CD4-positive, alpha-beta T cell treated with Interleukin-12 subunit alpha and Interleukin-12 subunit beta, for 1 hour (primary cell): ENCODE measurements at places on chromosomes 2 and 18.

- DNase-seq = no peak
Measured at GRCh38 chr2:18319987-18320386, 240.5 kb downstream of the RDH14 start.

GRCh38 chr2:222404151-222404905 lies 20.0 kb upstream of the SGPP2 start:
- no peak for DNase-seq

DNA sequence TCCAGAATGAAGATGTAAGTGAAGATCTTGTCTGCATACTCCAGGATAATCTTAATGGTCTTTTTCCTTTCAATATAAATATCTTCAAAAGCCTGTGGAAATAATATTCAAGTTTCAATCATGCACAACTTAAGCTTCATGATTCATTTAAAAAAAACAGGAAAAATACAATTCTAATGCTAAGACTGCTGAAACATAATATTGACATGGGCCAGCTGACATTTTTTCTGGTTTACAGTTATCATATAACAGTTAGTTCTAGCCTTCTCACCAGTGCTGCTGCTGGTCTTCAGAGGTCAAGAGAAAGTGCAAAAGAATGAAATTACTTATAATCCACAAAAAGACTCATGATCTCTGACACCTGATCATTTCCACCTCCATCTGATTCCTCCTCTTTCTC lies 110.4 kb upstream of the SCN1A start:
- no peak for DNase-seq

DNA sequence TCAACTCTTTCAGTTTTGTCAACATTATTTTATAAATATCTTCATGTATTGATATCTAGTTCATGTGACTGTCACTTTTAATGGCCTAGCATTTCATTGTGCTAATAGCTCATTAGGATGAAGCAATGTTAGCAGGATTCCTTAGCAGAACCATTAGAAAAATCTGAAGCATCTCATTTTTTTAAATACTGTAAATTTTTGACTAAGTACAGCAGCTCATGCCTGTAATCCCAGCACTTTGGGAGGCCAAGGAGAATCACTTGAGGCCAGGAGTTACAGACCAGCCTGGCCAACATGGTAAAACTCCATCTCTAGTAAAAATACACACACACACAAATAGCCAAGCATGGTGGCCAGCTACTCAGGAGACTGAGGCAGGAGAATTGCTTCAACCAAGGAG lies 15.6 kb upstream of the ANTXR1 start:
- DNase-seq = no peak

DNA sequence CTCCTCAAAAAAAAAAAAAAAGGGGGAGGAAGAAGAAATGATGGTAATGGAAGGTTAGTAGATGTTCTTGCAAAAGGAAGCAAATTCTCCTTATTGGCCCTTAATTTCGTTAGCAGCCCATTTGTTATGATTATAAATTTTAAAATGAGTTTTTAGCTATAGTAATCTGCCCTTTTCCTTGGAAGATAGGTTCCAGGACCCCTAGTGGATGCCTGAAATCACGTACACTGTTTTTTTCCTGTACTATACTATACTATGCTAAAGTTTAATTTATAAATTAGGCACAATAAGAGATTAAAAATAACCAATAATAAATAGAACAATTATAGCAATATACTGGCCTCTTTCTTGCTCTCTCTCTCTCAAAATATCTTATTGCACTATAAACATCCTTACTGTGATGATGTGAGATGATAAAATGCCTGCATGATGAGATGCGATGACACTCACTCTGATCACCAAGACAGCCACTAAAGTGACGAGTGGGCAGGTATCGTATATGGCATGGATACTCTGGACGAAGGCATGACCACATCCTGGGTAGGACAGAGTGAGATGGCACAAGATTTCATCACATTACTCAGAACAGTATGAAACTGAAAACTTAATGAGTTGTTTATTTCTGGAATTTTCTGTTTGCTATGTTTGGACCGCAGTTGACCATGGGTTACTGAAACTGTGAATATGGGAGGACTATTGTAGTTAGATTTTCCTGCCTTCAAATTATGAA lies 87.2 kb downstream of the KCTD18 start:
- DNase-seq = no peak

DNA sequence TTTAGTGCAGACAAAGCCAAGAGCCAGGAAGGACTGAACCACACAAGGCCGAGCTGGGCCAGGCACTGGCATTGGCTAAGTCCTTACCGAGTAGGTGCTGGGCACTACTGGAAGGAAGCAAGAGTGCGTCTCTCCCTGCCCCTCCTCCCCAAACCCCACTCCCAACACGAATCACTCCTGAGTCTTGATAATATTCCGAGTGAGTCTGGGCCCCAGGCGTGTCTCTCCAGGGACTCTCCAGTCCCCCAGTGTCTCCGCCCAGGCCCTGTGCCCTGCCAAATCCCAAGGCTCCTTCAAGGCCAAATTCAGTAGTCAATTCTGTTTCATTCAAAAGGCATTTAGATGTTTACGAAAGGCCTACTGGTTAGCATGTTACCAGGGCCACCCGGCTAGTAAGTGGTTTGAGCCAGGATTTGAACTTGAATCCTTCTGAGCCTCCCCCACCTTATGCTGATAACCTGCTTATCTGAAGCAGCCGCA lies 82.8 kb downstream of the GLI2 start:
- DNase-seq = no peak

GRCh38 chr2:20611077-20611843 lies 39.6 kb downstream of the HS1BP3 start:
- no peak for DNase-seq

- DNase-seq = no peak
Measured at GRCh38 chr18:35743916-35744315, 162.4 kb downstream of the GALNT1 start.

GRCh38 chr2:175743011-175743410 lies 259.1 kb downstream of the LNPK start:
- no peak for DNase-seq

DNA sequence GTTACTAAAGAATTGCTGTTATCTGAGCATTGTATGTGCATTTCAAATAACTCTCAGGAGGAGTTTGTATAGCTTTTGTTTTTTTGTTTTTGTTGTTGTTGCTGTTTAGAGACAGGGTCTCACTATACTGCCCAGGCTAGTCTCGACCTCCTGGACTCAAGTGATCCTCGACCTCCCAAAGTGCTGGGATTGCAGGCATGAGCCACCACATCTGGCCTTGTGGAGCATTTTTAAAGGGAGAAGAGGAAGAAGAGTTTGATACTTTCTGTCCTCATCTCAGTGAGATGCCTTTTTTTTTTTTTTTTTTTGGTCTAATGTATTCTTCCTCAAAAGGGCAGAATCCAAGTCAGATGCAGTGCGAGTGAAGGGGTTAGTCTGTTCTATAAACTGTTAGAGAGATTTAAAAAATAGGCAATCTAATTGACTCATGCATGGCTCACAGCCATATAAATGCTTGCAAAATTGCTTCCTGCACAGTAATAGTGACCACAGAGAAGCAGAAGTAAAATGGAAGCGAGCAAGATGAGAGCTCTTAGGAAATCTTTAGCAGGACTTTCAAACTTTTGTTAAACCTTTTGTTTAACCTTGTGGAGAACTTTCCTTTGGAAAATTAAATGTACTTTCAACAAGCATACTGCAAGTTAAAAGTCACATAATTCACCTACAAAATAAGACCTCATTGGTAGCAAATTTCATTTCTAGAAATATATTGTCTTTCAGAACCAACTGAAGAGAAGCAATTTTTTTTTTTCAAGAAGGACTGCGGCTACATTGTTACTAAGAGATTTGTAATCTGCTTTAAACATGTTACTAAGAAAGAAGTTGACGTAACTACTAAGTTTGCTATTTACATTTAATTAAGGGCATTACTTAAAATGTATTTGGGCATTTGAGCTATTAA lies 52.3 kb upstream of the ROCK1 start:
- peak; percentile 6 for DNase-seq

DNA sequence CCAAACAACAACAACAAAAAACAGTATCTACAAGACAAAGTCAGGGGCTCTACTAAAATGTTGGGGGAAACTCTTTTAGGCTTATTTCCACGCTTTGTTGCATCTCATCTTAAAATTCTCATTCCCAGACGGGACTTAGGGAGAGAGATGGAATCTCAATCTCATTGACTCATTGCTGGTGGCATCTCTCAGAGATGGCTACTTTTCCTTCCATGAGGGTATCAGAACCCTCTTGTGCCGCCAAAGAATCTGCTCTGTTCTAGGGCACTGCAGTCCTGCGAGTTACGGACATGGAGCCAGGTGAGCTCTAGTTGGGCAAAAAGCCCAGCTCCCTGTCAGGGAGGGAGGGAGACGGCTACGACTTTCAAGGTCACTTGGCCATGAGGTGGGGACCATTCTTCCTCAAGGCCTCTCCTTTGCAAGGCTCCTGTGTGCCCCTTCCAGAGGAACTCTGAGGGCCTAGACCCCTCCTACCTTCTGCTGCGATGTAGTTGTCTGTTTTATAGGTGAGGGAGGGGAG lies 68.0 kb downstream of the MYCN start:
- DNase-seq = no peak

DNA sequence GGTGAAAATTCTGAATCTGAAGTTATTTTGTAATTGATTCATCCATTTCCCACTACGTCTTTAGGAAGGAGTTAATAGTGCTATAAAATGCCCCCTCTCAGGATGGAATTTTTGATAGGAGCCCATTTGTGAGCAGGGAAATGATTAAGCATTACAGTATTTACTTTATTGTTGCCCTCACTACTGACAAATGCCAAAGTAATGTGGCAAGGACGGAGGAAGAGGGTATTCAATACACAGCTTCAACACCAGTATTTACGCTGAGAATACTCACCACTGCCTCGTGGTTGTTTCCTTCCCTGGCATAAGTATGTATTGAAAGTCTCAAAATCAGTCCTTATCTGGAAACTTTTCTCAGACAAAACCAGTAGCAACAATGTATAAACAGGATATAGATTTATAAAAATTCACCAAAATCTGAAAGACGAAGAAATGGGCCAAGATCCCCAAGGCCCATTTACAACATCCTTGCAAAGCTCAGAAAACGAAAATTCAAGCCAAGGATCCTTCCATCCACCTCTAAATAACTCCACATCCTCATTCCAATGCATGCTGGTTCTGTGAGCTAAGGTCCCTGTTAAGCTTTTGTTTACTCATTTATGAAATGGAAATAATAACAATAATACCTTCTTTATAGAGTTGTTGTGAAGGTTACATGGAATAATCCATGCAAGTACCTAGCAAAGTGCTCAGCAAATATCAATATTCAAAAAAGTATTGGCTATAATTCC lies 29.3 kb downstream of the FEZ2 start:
- no peak for DNase-seq

DNA sequence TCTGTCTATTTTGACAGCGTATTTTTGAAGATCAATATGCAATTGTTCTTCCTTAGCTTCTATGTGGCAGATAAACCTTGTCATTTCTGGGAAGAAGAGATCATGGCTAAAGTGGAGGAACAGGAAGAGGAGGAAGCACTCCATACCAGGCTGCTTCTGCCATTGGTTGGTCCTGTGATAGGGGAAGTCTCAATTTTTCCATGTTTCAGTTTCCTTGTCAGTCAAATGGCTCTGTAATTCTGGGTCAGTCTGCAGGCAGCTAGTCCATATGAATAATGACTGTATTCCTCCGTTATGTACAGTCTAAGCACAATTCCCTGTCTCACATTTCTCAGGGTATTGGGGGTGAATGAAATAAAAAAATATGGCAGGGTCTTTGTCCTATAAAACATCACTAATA lies 277.6 kb upstream of the CXCR4 start:
- no peak for DNase-seq

- no peak for DNase-seq
Measured at GRCh38 chr2:179417436-179417949, 152.9 kb upstream of the SESTD1 start.

DNA sequence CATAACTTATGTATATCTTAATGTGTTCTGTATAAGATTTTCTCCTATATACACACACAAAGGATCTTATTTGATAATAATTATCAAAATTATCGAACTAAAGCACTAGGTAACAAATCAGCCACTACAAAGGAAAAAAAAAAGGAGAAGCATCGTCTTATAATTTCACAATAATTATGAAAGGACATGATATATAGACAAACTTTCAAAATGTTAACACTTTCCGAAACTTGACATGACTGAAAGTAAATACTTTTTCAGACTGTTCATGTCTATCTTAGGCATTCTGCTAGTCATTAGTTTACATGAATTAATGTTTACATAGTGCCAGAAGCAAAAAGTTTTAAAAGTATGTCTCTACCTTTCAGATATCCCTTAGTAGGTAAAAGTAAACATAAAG lies 7.3 kb upstream of the NR4A2 start:
- no peak for DNase-seq

DNA sequence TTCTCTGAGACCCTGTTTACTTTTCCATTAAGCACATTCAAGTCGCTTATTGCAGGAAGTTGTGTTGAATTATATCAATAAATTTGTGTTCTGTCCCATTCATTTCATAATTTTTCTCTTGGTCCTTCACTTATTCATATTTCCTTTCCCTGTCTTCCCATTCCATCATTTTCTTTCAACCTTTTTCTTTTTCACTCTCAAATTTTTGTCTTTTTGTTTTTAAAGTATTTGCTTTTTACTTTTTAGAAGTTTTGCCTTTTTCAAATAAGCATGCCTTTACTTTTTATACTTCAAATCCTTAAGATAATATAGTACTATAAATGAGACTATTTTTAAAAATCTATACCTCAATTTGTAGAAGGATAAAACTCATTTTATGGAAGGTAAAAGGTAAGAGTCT lies 120.5 kb downstream of the ATL2 start:
- DNase-seq = no peak

- no peak for DNase-seq
Measured at GRCh38 chr2:148877403-148877740, 2.3 kb downstream of the KIF5C start.

- no peak for DNase-seq
Measured at GRCh38 chr18:48818329-48819254, 132.2 kb downstream of the SMAD7 start.

GRCh38 chr2:167787021-167787420 lies 460.4 kb downstream of the STK39 start:
- no peak for DNase-seq

GRCh38 chr2:105754011-105754410 lies 9.3 kb downstream of the NCK2 start:
- DNase-seq = peak; percentile 73

GRCh38 chr2:230805353-230806017 lies 59.3 kb upstream of the ITM2C start:
- DNase-seq = no peak

- DNase-seq = no peak
Measured at GRCh38 chr2:15369129-15369528, 192.0 kb downstream of the NBAS start.

GRCh38 chr2:215811409-215812345 lies 201.7 kb downstream of the MREG start:
- DNase-seq = peak; percentile 5

- DNase-seq = no peak
Measured at GRCh38 chr2:105112345-105112744, 74.5 kb downstream of the MRPS9 start.

DNA sequence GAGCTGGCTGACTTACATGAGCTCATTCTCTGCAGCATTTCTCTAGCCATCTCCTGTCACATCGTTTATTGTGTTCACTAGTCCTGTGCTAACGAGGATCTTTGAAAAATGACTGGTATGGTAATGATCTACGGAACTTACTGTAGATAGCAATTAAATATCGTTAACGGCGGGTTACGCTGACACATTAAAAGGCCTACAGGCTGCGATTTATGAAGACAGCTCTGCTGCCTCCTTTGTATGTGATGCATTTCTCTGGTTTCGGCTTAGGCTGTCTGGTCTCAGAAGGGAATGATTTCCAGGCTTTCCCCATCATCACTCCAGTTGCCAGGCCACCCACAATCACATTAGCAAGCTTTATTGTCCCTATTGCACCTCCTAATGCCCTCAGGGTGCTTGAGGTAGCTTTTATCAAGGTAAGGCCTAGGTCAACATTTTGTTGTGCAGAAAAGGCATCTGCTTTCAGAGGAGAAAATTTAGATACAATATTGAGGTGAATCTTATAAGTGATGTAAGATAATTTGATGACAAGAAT lies 284.4 kb downstream of the SOX11 start:
- DNase-seq = no peak
